Activated T-helper 17 cell treated with anti-CD3 and anti-CD28 coated beads, Interleukin-2, amount 50 U/mL, for 72 hours (primary cell): ENCODE measurements at places on chromosomes 2 and 18.

- ATAC-seq: no peak
Observed at GRCh38 chr2:77937366-77937765, 415.2 kb upstream of the LRRTM4 start.

DNA sequence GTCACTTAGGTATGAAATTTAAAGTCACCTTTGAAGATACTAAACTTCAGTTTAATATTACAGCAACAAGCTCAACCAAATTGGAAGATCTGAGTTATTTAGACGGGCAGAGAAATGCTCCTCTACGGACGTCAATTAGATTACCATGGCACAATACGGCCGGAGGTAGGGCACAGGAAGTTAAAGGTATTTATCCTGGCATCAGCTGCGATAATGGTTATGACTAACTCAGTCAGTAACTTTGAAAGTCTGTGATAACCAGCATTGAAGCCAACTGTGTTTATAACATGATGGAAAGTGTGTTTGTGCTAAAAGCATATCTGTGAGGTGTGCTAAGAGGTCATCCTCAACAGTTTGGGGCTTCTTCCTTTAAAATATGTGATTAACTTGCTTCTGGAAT is 117.3 kb downstream of the WDSUB1 start:
- no peak for ATAC-seq

- no peak for ATAC-seq
Observed at GRCh38 chr2:44952806-44953498, 11.4 kb downstream of the SIX3 start.

DNA sequence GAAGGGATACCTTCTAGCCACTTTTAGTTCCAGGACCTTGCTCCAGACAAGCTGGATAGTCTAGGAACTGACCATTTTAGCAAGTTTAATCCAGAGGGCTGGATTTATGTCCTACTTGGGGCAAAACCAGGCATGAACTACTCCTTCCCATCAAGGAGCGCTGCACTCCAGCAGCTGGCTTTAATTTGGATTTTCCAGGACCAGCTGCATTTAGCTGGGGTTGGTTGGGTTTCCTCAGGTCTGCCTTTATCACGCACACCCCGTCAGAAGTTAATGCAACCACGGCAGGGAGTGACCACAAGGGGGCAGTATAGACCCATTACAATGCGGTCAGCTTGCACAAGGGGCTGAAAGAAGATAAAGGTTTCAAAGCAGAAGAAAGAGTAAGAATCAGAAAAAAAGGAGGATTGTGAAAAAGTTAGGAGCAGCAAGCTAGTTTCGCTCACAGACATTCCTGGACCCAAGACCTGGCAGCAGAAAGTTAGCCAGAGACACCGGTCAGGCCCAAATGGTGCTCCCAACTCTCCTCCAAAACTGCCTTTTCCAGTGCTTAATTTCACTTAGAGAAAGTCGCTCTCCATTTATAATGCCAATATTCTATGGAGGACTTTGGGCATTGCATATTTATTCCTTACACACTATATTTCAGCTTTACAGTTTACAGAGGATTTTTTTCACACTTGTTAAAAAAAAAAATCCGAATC is 40.1 kb downstream of the SLC4A1AP start:
- peak; percentile 58 for ATAC-seq

- ATAC-seq: no peak
Observed at GRCh38 chr2:167579826-167580225, 667.6 kb downstream of the STK39 start.
